ENCODE measurements at places on chromosomes 16 and 17.

DNA sequence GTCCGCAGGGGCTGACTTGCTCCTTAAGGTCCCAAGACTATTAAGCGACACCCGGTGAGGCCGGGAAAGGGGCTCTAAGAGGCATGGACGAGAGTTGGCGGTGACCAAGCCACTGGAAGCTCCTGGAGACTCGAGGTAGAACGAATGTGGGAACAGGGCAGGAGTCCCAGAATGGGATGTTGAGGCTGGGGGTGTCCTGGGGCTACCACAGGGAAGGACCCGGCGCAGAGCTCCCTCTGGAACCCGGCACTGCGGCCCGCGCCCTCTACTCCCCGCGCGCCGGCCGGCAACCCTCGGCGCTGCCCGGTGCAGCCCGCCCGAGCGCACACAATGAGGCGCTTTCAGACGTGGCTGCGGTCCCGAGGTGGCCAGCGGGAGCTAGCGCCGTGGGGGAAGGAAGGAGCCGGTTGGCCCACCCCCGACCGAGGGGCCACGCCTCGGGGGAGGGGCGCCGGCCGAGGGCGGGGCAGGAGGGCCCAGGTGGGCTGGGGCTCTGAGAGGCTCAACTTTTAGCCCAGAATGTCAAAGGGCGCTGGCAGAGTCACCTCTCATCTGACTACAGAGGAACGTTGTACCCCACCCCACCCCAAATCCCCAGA is at the start of gene CHST6:
CHST6 (minus strand) TSS at position 366 of the 599 bp plus-strand sequence. CDS start 15,613 bp downstream, outside the sequence.
- DNase-seq: no peak

GRCh38 chr16:11585460-11586377 is 1.0 kb downstream of the LITAF start:
- DNase-seq: no peak

DNA sequence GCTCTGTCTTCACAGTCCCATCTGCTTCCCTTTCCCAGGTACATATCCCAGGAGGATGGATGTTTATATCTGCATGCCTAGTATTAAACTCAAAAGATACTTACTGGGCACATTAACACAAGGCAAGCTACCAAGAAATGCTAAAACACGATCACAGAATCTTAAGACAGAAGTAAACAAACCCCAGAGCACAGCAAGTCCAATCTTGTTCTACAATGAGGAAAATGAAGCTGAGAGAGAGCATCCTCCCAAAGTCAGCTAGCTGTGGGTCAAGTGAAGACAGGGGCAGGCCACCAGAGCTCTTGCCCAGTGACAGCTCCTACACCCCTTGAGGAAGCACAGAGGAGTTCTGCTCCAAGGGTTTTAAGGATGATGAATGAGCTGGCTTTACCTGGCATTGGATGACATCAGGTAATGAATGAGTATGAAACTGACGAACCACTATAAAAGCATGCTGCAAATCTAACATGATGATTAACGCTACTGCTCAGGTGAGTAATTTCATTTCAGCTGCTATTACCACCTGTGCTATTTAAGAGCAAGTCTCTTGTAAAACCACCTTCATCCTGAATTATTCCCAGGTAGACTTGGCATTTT is 20.3 kb downstream of the XPO6 start:
- no peak for DNase-seq

GRCh38 chr17:17774009-17774881 is 62.5 kb downstream of the SREBF1 start:
- peak; percentile 43 for DNase-seq

DNA sequence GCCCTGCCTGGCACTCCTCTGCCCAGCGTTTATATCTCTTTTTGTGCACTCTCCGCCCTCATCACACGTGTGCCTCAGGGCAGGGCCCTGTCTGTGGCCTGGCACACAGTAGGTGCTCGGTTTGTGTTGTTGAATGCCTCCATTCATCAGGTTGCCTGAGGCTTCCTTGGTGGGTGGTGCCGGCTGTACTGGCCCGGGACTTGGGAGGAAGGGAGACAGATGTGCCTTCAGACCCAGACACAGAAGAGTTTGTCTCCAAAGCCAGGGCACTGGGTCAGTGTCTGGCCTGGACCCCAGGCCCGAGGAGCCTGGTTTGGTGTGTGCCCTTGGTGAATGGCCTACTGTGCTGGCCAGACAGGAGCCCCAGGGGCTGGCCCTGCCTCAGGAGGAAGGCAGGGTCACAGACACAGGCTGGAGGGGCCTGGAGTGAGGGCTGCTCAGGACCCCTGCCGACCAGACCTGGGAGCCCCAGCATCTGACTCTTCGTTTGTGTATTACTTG is 71.6 kb downstream of the RAI1 start:
- no peak for DNase-seq

DNA sequence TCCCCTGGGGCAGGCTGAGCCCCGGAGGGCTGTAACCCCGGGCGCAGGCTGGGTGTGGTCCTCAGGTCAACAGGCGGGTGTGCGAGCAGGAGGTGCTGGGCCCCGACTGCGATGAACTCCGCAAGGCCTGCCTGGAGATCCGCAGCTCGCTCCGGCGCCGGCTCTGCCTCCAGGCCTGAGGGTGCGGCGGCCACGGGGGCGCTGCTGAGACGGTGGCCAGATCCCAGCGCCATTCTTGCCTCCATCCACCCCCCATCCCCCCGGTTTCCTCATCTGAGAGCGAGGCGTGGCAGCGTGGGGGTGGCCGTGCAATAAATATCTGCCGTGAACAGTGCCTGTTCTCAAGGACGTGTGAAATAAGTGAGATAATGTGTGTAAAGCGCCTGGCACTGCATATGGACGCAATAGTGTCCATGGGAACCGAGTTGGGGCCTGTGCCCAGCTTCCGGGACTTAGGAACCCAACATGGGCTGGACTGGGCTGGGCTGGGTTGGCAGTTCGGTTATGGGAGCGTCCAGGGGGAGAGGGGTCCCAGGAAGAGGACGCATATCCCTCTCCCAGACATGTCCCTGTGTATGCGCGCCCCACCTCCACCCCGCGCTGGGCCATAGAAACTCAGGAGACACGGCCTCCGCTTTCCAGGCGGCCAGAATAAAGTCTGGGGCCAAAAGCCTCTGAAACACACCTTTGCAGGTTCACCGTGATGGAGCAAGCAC is 15.0 kb downstream of the ZNF213 start:
- DNase-seq: no peak

DNA sequence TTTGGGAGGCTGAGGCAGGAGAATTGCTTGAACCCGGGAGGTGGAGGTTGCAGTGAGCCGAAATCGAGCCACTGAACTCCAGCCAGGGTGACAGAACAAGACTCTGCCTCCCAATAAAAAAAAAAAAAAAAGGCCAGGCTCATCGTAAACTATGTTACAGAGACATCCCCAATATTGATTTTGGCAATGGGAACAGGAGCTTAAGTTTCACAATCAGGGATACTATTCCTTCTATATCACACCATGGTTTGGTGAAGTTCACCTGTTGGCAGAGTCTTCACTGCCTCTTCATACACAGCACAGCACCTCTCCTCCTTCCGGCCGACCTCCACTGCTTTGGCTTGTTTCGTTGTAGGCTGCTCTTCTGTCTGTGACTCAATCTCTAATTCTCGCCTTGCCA is 21.2 kb downstream of the UTP6 start:
- DNase-seq: no peak

DNA sequence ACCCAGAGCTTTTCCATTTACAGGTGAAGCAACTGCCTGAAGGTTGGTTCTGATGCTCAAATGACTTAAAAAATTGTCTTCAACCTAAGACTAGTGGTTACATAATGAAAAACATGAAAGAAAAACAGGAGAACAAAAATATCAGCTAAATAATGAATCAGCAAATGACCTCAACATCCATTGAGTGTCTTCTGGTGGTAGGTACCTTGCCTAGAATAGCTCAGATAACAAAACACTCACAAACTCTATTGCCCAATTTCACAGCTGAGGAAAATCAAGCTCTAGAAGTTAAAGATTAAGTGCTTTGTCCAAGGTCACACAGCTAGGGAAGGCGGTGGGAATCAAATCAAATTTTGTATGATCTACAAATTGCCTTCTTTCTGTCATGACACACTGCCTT is 304.6 kb upstream of the CDH11 start:
- no peak for DNase-seq

DNA sequence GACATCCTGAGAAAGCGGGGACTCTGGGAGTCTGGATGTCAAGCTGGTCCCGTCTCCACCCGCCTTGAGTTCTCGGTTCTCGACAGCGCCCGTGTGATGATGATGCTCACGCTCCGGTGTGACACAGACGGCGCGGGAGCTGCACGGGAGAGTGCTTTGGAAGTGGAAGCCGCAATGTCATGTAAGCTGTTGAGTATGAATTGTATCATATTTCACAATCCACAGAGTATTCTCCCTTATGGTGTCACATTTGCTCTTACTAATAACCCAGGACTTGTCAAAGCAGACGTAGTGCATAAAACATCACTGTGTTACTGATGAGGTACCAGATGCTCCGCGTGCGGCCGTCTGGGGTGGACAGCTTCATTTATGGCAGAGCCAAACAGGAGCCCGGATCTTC is 217.5 kb upstream of the CHMP6 start:
- no peak for DNase-seq

GRCh38 chr16:78788696-78789095 is 689.2 kb downstream of the WWOX start:
- DNase-seq: no peak

DNA sequence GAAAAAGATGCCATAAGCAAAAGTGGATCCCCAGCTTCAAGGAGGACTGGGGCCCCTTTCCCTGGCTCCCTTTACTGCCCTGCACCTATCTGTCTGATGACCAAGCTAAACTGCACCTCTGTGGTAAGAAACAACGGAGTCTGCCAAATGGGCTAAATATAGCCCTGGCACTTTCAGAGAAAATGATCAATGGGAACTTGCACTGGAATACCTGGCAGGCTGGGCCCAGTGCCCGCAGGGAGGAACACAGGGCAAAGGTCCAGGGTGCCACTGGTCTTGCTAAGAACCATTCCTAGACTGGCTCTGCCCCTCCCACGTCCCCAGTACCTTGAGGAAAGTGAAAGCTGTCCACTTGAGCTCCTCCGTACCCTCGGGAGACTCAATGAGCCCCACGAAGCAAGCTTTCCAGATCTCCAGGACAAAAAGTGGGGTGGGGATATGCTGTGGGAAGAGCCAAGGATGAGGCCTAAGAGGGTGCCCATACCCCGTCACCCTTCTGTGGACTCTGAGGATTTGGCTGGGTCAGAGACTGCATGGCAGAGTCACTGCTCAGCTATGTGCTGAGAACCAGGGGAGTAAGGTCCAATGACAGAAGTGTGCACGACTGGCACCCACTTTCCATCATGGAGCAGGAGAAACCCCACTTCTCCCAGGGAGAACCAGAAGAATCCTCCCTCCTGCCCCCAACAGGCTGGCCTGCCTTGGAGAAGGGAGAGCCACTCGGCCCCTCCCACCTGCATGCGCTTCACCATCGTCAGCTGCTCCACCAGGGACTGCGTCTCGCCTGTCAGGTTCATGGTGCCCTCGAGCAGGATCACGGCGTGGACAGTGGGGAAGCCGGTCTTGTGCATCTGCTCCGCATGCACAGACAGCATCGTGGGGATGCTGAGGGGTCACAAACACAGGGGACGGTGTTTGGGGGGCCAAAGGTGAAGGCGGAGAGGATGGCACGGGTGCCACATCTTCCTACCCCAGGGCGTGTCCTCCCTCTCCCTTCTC is 17.4 kb downstream of the CSF3 start:
- no peak for DNase-seq

GRCh38 chr17:7774055-7774521 is 56.5 kb downstream of the DNAH2 start:
- DNase-seq: peak; percentile 87

- no peak for DNase-seq
Measured at GRCh38 chr17:2283302-2283701, 20.3 kb downstream of the SMG6 start.

DNA sequence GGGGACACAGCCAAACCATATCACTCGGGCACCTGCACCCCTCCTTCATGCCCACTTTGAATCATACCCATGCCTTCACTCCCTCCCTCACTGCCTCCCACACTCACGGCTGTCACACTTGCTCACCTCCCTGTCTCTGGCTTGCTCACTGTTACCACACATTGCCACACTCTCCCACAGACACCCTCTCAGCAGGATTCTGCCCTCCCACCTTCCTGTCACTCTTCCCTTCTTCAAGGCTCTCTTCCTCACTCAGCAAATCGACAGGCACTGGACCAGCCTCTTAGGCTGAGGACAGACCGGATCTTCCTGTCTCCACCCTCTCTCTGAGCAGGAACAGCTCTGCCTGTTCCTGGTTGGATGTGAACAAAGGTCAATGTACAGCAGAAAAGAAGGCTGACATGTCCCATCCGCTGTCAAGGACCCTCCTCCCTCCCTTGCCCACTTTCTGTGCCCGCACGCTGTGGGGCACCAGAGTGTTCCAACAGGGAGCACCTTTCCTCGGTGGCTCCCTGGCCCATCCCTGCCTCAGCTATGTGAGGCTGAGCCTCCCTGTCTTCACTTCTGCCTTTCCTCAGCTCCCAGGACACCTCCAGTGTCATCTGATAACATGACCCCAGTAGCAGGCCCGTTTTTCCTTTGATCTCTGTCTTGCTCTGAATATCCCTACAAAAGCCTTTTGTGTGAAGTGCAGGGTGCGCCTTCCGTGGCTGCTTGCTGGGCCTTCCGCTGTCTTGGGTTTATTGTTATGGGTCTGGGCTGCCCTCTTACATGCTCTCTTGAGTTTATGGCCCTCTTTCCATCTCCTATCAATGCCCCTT is 47.0 kb downstream of the CCDC182 start:
- no peak for DNase-seq

DNA sequence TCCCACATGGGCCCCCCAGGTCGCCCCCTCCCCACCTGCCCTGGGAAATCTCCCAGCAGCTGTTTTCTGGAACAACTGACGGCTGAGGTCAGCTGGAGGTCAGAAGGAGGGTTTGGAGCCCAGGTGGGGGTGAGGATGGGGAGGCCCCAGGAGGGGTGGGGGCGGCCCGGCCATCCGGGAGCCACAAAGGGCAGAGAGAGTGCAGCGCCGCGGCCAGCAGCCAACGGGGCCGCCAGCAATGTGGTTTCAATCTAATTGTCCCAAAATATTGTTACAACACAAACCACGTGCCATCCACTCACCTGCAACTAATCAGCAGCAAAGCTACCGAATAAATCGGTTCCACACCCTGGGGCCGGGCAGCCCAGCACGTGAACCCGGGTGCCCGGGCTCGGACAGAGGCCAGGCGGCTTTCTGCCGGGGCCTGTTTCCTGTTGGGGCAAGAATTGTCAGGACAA is 28.3 kb upstream of the SLC38A10 start:
- no peak for DNase-seq

GRCh38 chr16:84699712-84700445 is at the start of gene USP10:
TSS of gene USP10 (plus strand) at chr16:84700000. CDS start at chr16:84700091, 91 bp downstream.
- peak; percentile 50 for DNase-seq
